ENCODE measurements at places on chromosomes 3 and 15.

DNA sequence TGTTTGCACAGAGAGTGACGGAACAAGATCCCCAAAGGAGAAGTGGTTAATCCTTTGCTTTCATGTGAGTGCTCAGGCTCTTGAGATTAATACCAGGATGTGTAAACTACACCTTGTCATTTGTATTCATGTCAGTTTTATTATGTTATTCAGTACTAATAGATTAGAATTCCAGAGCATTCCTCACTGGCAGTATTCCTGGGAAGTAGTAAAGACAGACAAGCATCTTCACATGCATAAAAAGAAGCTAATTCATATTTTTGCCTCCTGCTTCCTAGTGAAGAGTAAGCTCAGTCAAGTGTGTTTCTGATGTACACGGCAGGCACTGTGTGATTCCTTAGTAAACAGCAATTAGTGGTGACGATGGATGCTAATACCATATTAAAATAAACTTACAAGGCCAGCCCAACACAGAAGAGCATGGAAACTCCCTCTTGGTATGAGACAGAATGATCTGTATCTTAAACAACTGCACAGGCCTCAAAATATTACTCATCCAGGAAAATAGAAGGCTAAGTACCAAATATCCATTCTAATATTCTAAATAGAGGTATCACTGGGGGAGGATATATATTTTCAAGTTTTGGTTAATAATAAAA is 336.8 kb upstream of the MCTP2 start:
- DNase-seq: no peak

- DNase-seq: no peak
These were observed 9.3 kb downstream of the DUOX1 start for GRCh38 chr15:45138814-45139765.

DNA sequence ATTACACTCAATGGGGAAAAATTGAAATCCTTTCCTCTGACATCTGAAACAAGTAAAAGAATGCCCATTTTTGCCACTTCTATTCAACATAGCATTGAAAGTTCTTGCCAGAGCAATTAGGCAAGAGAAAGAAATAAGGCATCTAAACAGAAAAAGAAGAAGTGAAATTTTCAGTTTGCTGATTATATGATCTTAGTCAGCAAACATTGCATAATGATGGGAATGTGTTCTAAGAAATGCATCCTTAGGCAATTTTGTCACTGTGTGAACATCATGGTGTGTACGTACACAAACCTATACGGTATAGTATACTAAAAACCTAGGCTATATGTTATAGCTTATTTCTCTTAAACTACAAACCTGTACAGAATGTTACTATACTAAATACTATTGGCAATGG is 278.0 kb downstream of the CGGBP1 start:
- no peak for DNase-seq

GRCh38 chr3:29317659-29318173 is 36.8 kb downstream of the RBMS3 start:
- no peak for DNase-seq

DNA sequence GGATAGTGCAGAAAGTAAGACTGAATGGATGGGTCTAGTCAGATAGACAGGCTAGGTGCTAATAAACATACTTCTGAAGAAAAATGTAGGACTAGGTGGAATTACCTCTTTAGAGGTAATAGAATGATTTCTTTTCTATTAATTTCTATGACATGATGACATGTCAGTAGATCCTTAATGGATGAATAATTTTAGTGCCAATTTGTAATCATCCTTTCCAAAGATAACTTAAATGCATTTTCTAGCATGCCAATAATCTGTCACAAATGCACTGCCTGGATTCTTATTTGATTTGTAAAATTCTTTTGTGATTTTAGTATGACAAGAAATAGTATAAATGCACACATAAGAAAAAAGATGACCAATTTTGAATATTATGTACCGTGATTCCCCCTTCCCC is 356.7 kb downstream of the NAALADL2 start:
- DNase-seq: no peak

Data from kidney tubule cell (primary cell).